HFF-Myc (cell line): ENCODE measurements at places on chromosomes 2 and 18.

- no peak for DNase-seq
Measured at GRCh38 chr18:55136258-55136657, 177.0 kb upstream of the CCDC68 start.

DNA sequence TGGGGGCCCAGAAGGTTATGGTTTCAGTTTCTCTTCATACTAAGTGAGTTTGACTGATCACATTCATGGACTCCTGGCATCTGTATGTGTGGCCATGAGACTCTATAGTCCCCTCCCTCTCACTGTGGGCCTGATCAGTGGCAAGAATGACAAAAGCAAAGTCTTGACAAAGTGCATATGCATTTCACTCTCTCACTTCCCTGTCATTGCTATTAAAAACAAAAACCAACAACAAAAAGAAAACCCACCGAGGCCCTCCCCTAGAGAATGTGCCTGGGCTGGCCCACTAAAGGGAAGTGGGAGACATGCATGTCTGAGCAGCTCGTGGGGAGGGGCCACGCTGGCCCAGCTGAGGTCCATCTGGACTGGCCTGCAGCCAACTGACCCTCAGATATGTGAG lies 600.1 kb upstream of the RAB6C start:
- DNase-seq: no peak

DNA sequence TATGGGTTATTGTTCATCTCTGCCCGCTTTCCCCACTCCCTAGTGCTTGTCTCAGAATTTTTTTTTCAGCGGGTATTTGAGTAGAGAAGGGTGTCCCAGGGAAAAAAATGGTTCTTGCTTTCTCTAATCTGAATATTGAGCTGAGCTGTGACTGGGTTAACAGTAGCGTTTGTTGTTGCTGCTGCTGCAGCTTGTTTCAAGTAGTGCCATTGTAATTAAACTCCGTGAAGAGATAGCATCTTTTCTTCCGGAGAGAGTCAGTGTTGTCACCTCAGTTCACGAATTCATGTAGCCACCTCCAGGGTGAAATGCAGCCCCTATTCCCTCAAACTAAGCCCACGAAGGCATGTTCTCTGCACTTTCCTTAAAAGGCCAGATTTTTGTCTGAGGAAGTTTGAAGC lies 1.5 kb upstream of the AAK1 start:
- DNase-seq: no peak

DNA sequence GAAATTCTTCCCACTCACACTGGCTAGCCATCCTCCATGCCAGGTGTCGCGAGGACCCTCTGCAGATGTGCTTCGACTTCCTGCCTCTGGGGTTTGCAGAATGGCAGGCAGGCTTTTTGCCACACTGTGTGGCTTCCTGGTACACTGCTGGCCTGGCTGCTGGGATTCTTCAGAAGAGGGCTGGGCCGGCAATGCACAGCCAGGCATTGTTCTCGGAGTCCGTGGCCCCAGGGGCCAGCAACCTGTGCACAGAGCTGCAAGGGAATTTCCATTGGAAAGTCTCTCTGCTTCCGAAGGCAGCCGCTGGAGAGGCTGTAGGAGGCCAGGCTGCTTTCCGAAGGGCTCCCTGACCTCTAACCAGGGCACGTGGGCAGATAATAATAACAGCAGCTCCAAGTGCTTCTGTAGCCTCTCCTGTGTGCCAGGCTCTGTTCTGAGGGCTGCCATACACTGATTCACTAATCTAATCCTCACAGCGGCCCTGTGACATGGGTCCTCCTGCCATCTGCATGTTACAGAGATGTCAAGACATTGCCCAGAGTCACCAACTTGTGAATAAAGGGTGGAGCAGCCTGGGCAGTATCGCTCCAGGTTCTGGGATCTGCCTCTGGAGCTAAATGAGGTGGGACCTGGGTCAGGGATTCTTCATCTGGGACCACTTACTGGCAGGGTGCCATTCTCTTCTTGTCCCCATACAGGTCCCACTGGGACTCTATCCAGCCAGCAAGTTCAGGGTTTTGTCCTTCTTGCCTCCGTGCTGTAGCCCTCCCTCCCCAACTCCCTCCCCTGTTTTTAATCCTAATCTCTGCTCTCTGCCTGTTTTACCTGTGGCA lies 5.0 kb downstream of the LDLRAD4 start:
- DNase-seq: no peak

DNA sequence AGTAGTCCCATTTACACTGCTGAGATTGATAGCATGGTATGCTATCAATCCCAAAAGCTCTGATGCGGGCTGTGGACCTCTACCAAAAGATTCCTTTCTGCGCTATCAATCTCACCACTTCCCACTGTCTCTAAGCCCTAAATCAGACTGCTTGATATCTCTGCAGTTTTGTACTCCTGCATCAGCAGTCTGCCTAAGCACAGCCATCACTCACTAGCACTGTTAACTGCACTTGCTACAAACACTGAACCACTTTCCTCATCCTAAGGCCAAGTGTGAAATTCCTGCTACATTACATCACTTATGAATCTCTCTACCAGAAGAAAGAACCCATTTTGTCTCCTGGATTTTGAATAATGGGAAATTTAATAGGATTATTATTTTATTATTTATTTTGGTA lies 237.0 kb downstream of the HNMT start:
- DNase-seq: no peak

DNA sequence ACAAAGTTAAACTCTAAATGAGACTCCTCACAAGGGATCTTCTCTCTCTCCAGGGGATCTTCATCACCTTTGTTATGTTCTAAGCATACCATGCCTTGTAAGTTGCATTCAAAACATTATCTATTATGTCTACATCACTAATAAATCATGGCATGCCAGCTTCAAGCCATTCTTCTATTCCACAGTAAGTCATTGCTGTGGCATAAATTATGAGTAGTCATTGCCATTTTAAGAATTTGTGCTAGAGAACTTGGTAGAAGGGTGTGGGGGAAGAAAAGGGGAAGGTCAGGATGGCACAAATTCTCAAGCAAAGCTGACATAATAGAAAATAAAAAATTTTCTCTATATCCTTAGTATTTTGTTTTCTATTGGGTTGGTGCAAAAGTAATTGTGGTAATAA lies 33.5 kb downstream of the BARD1 start:
- no peak for DNase-seq

DNA sequence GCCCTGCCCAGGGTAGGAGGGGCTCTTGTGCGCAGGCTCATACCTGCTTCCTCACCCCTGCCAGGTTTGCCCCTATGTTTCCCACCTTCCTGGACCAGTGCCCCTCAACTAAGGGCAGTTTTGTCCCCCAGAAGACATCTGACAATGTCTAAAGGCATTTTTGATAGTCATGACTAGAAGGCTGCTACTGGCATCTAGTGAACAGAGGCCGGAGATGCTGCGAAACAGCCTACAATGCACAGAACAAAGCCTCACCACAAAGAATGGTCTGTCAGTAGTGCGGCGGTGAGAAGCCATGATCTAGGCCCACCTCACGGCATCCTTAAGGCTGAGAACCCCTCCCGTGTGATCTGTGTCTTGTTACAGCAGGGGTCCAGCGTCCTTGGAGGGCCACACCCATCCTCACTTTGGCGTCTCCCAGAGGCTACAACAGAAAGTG lies 96.0 kb downstream of the TMEM17 start:
- no peak for DNase-seq

DNA sequence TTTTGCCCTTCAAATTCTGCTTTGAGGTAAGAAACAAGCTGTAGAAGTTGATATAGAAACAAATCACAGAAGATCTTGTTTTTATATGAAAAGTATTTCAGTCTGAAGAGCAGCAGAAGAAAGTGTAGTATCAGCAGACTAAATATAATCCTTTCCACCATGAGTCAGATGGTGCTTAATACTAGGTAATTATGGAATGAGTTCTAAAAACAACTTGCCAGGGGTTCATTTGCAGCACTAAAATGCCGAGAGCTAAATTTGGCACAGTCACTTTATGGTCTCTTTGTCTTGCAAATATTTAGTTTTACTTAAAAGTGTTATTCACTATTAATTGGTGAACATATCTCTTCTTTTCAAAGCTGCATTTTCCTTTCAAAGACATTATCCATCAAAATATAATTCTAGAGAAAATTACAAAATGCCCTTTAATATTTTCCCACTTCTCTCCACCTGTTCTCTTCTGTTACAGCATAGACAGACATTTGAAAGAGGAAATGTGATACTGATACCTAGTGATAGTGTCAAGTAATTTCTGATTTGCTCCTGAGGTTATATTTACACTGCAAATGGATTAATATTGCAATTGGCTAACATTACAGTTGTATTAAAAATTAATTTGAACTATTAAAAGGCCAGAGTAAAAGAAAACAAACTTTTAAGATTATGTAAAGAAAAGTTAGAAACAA lies 5.3 kb downstream of the MYL1 start:
- no peak for DNase-seq

DNA sequence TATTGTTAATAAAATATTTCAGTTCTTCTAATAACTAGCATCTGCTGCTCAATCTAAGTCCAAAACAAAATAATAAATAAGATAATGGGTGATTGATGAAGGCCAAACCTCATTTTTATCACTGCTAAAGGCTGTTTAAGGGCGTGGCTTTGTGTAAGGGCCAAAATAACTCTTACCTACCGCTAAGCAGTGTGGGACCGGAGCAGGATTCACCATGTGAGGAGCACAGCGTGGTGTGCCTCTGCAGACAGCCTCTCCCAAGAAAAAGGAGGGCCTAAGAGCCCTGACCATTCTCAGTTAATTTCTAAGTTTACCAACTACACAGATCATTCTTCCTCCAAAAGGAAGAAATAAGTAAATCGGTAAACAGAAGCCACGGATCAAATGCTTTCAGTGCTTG lies 353.7 kb downstream of the ARL6IP6 start:
- no peak for DNase-seq

DNA sequence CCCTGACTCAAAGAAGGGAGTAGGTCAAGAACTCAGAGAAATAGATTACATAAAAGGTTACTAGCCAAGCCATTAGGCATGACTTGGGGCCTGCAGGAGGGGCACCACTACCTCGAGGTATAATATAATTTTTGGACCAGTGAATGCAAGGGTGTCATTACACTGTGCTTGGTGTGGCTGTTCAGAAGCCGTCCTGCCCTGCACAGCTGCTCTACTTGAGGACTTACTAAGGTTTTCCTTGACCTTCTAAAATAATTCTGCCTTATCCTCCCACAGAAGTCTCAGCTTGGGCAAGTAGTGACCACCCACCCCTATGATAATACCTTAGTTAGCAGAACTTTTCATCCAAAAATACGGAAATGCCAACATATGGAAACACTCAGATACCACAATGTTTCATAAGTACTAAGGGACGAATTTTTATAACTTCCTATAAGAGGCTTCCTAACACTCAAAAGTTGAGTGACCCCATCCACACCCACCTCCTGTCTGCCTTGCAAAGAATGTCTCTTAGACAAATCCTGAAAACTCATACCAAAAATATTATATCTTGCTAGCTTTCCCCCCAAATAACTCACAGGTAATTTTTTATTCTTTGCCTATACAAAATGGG lies 17.7 kb upstream of the ATG16L1 start:
- no peak for DNase-seq

DNA sequence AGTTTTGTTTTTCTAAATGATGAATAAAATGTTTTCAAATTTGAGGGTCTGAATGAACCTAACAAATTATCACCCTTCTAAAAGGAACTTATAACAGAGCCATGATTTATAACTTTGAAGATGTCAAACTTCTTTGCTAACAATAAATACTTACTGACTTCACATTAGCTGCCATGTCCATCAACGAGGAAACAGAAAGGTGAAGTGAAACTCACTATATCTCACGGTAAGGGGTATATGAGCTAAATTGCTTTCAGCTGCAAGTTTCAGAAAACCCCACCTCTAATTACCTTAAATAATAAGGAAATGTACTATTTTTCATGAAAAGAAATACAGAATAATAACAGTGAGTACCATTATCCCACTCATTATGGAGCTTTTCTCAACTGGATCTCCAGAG lies 350.8 kb upstream of the NT5C1B start:
- no peak for DNase-seq

- DNase-seq: no peak
Measured at GRCh38 chr2:19337202-19337601, 21.2 kb downstream of the OSR1 start.

- DNase-seq: no peak
Measured at GRCh38 chr18:55576001-55576400, 12.0 kb downstream of the TCF4 start.

DNA sequence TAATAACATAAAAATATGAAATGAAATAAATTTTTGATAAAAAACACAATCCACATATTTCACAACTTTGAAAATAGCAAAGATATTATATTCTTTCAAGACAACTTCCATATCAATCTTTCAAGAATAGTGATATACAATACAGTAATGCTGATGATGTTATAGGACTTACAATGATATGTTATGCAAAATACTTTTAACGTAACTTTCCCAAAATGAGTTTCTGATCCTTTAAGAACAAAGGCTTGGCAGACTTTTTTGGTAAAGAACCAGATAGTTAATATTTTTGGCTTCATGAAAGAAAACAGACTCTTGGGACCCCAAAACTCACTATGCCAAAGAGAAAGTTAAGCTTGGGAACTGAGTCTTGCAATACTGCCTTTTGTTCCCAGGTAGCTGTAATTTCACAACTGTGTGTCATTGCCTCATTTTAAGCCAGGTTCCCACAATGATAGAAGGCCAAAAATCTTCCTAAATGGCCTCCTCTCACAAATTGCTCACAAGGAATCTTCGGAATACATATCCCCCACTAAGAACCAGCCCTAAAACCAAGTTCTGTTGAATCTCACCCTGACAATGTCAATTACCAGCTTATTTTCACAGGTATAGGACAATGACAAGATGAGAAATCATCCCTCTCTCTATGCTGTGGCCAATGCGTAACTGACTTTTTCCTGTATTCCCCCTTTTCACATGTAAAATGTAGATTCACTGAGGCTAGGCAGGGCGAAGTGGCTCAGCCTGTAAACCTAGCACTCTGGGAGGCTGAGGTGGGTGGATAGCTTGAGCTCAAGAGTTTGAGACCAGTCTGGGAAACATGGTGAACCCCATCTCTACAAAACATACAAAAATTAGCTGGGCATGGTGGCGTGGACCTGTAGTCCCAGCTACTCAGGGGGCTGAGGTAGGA lies 54.8 kb upstream of the STRN start:
- no peak for DNase-seq

DNA sequence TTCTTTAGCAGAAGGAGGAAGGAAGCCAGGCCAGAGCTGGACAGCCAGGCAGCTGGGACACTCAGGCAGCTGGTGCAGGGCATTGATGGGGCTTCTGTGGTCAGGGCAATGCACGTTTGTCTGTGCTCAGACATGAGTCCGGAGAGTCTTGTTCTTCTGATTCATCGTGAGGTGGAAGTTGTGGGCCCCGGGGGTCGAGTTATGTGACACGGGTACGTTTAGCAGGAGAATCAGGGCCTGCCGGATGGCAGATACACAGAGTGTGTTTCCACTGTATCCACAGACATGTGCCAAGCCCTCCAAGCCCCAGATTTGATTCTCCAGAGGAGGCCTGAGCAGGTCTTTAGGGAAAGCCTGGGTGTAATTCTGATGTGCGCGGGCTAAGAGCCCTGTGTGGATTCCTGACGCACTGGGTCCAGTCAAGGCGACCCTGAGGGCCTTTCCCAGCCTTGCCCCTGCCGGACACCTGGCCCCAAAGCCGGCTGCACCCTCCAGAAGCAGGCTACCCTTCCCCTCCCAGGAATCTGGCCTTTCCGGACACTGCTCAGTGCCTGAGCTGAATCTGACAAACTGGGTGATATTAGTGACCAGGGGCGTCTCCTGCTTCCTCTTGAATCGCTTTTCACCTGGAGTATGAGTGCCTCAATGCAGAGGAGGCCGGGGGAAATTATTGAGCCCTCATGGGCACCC lies 10.1 kb downstream of the ARHGEF4 start:
- no peak for DNase-seq

- no peak for DNase-seq
Measured at GRCh38 chr2:234355021-234355720, 141.7 kb downstream of the ARL4C start.
